ENCODE measurements at places on chromosomes 7 and 10.
A peak's percentile ranks its signal among the peaks of the same experiment; 100 is the strongest.

GRCh38 chr10:131155876-131156230 lies 155.7 kb downstream of the TCERG1L start:
- no peak for DNase-seq

- no peak for DNase-seq
Observed at GRCh38 chr7:133359449-133359848, 106.6 kb downstream of the EXOC4 start.

DNA sequence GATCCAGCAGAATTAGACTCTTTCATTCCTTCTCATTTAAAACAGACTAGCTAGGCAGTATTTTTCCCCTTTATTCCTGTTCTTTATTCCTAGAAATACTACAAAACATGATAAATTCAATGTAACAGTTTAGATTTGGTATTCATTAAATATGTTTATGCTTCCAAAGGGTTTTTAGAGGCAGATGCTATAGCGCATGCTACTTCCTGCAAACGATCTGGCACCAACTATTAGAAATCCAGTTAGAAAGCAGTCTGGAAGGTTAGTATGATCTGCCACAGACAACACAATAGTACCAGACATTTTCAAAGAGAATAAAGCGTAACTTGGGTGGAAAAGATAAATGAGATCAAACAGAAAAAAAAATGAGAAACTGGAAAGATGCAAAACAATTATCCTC lies 63.5 kb upstream of the PTN start:
- DNase-seq, result no peak

DNA sequence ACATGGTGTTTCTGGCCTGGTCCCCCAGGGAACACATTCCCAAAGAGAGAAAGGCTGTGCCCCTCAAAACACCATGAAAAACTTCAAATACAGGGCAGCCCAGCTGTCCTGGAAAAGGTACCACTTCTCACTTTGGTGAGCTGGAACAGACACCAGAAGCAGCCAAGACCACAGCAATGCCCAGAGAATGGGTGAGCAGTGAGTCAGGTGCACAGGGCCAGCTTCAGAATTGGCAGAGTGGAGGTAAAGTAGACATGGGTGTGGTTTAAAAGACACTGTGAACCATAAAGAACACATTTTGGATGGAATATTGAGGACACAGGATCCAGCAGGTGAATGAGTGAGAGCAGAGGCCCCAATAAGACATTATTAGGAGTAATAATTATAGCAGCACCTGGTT lies 51.3 kb downstream of the FAM13C start:
- DNase-seq, result no peak

DNA sequence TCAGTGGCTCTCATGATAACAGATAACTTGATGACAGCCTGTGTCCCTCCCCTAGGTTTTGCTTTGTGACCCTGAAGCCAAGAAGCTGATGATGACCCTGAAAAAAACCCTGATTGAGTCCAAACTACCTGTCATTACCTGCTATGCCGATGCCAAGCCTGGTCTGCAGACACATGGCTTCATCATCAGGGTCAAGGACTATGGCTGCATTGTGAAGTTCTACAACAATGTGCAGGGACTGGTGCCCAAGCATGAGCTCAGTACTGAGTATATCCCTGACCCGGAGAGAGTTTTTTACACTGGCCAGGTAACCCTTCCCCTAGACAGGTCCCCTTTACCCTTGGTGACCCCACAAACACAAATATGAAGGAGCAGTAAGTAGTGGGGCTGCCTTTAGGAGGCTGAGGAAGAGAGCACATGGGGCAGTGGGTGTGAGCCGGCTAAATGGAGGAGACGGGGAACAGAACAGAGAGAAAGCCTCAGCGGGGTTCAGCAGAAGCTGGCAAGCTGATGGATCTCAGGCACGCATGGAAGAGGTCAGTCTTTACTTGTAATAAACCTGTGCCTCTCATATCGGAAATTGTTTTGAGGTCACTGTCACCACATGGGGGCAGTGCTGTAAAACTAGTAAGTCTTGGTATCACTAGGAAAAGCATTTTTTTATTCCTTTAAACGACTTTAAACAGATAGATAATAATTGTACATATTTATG lies 20.2 kb downstream of the PDCD11 start:
- DNase-seq, result peak; percentile 50

DNA sequence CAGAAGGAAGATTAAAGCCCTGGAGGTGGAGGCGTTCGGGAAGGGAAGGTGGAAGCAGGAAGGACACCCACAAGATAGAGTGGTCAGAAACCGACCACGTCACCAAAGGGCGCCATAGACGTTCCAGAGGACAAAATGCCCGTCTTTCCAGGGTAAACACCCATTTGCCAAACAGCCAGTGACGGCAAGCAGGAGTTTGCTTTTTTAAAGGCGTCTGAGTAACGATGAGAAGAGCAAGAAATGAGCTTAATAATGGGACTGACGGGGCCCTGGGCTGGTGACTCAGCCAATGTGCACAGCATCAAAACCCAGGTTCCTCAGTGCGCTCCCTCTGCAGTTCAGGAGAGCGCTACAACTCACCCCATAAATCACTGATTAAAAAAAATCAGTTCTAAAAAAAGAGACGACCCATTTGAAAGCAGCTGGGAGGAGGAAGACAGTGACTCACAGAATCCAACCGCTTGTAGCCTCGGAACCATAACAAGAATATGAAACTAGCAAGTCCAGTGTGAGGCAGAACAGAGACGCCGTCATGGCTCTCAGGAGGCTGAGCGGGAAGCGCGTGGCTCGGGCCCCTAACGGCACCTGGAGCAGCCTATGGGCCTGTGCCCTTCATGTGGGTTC lies 5.9 kb downstream of the DIP2C start:
- peak; percentile 70 for DNase-seq

- no peak for DNase-seq
Observed at GRCh38 chr10:97805096-97805884, 33.5 kb upstream of the SFRP5 start.
